ENCODE measurements at places on chromosomes 5 and 9.

- DNase-seq, result no peak
These were observed 3.6 kb upstream of the GPR151 start for GRCh38 chr5:146519554-146519953.

GRCh38 chr9:136996361-136997292, at the start of gene CLIC3:
CLIC3 (minus strand) TSS chr9:136996568; CDS start chr9:136996543, 25 bp downstream.
- no peak for DNase-seq

DNA sequence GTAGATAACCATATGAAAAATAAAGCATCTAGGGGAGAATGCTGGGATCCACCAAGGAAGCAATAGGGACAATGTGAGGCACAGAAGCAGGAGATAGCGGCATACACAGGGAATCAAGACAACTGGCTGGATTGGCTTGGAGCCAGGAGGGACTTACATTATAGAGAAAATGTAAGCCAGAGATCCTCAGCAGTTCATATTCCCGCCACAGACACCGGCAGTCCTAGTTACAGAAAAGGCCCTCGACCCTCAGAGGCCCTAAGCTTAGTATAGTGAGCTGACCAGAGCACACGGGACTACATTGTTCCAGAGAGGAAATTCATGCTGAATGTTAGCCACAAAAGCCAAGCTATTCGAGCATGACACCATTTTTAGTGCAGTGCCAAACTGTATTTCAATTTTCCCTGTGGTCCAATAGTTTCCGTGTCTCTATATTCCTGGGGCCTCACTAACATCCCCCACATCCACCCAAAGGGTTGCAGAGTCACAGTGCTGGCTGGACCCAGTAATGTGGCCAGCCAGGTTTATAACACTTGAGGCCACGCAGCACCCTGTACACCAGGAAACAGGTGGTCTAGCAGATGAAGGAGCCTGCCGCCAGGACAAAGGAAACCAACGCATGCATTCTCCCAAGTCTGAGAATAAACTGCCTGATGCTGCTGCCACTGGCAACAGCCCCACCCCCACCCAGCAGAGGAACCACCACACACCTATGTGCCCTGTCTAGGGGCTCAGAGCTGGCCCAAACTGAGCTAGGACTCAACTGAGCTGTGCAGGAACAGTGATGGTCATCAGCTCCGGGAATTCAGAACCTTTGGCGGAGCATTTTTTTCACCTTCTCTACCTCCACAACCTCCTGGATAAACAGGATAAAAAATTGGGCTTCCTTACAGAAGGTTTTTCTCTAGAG, 693.2 kb upstream of the CHD1 start:
- no peak for DNase-seq

DNA sequence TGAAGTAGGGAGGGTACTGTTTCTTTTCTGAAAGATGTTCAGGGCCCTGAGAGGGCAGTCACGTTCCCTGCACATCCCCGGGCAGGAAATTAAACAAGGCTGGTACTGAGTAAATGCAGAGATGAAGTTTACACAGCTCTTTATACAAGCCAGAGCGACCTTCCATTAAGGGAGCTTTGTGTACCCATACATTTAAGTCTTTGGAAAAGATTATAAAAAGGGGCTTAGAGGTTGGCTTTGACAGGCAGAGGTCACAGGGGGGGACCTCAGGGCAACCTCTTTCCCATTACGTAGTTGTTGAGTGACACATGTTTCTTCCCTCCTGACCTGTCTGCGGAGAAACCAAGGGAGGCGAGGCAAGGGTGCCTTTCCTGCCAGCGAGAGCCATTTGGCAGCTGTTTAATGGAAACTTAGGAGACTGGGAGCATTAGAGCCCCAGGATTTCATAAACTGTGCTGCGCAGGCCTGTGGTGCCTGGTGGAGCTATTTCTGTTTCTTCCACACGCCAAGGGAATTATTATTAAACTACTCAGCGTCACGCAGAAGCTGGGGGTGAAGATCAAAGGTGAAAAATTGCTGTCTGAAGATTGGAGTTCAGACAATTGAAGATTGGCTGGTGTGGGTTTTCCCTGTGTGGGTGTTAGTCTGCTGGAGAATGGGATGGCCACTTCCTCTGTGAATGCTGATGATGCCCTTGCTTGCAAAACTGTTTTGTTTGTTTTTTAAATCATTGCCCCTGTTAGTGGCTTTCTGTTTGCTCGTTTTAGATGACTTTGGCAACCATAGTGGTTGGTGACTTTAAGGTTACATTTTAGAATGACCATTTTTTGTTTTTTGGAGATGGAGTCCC, 3.2 kb upstream of the SMIM32 start:
- no peak for DNase-seq

DNA sequence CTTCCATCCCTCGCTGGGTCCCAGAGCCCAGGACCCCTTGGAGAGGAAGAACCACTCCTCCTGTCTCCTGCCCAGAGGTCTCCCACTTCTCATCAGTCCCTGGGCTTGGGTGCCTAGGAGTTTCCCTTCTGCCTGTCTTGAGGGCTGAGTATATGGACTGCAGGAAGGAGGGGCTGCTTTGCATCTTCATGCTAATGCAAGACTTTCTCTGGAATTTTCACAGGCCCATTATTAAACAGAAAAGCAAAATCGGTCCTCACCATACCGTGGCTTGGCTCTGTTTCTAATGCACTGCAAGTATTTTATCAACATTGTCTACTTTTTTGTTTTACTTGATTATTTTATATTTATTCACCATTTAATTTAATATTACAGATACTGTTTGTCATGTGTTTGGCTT, 34.5 kb downstream of the TRIO start:
- no peak for DNase-seq

DNA sequence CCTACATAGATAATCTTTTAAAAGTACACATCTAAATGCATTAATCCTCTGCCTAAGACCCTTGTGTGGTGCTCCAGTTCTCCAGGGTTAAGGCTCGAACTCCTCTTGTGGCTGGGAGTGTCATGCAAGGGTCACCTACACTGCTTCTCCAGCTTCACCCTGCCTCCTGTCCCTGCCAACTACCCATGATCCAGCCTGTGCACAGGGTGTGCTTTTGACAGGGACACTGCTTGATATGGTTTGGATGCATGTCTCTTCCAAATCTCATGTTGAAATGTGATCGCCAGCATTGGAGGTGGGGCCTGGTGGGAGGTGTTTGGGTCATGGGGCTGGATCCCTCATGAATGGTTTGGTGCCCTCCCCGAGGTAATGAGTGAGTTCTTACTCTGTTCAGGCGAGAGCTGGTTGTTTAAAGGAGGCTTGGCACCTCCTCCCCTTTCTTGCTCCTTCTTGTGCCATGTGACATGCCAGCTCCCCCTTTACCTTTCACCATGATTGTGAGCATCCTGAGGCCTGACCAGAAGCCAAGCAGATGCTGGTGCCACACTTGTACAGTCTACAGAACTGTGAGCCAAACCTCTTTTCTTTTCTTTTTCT, 48.5 kb downstream of the SLC22A5 start:
- DNase-seq, result no peak

GRCh38 chr9:12965303-12965702, 190.5 kb downstream of the LURAP1L start:
- no peak for DNase-seq

- DNase-seq, result no peak
These were observed 252.5 kb upstream of the GAS1 start for GRCh38 chr9:87199782-87200181.

DNA sequence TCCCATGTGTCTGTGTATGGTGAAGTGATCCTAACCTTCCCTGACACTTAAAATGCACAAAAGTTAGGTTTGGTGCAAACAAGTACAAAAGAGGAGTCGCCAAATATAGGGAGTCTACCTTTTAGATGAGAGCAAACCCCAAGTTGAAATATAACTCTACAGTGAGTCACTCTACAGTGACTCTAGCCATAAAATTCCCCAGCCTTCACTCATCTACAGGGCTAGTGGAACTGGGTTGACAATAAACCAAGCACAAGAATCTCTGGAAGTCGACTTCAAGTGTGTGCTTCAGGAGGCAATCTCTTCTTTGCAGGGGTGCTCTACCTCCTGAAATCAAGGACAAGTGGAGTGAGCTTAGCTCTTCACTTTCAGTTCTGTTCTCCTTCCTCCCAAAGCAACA, 3.3 kb downstream of the SHISAL2B start:
- no peak for DNase-seq

DNA sequence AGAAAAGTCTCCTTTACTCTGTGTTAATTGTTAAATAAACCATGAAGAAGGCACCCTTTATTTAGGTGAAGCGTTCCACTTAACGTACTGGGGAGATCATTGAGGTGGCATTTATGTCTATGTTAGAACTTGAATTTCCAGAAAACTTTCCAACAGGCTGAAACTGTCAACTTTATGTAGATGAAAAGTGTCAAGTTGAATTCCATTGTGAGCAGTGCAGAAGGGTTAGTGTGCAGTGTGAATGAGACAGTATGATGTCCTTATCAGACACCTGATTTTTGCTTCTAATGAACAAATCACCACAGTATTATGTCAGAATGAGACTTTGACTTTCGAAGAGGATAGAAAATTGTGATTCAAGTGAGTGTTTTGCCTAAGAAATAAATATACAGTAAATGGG, 761.6 kb upstream of the SEMA6A start:
- DNase-seq, result no peak

- DNase-seq, result no peak
These were observed 320.4 kb upstream of the CCNH start for GRCh38 chr5:87732875-87733768.

- no peak for DNase-seq
These were observed 103.5 kb upstream of the DPYSL3 start for GRCh38 chr5:147613359-147613758.

GRCh38 chr9:7367726-7368125, 431.9 kb downstream of the DMAC1 start:
- DNase-seq, result no peak

- no peak for DNase-seq
These were observed 13.3 kb upstream of the LPCAT1 start for GRCh38 chr5:1536871-1537602.

DNA sequence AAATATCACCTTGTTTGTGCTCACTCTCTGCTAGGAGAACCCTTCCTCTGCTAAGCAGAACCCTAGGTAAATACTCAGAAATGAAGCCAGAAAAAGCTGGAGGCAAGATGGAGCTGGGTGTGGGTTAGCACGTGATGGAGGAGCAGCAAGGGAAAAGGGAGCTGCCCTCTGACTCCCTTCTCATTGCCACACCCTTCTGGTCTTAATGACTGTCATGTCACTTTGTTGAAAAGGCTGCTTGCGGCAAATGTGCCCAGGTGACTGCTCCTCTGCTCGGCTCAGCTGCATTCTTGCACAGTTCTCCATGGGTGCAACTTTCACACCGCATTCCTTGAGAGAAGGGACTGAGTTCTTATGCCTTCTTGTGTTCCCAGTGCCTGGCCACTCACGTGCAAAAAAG, 36.4 kb upstream of the TBC1D2 start:
- DNase-seq, result no peak

DNA sequence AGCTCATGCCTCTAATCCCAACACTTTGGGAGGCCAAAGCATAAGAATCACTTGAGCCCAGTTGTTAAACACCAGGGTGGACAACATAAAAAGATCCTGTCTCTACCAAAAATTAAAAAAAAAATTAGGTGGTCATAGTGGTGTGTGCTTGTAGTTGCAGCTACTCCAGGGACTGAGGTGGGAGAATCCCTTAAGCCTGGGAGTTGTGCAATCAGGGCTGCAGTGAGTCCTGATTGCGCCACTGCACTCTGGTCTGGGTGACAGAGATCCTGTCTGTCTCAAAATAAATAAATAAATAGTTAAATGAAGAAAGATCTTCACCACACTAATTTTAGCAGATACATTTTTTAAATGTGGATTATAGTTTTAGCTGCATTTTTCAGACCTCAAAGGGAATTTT, 433.2 kb downstream of the MAT2B start:
- no peak for DNase-seq

DNA sequence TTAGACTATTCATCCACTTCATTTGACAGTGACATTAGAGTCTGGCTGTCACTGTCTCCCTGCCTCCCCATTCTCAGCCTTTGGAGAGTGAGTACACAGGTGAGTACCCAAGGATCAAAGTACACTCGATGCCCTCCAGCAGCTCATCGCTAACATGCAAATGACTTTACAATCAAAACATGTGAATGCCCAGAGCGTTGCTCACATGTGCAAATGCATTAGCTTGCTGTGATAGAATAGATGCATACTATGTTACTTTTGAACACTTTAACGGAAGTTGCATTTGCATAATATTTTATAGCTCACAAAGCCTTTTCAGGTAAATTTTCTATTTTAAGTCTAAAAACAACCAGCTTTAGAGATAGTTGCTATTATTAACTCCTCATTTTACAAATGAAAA, 107.6 kb downstream of the SYK start:
- DNase-seq, result no peak

DNA sequence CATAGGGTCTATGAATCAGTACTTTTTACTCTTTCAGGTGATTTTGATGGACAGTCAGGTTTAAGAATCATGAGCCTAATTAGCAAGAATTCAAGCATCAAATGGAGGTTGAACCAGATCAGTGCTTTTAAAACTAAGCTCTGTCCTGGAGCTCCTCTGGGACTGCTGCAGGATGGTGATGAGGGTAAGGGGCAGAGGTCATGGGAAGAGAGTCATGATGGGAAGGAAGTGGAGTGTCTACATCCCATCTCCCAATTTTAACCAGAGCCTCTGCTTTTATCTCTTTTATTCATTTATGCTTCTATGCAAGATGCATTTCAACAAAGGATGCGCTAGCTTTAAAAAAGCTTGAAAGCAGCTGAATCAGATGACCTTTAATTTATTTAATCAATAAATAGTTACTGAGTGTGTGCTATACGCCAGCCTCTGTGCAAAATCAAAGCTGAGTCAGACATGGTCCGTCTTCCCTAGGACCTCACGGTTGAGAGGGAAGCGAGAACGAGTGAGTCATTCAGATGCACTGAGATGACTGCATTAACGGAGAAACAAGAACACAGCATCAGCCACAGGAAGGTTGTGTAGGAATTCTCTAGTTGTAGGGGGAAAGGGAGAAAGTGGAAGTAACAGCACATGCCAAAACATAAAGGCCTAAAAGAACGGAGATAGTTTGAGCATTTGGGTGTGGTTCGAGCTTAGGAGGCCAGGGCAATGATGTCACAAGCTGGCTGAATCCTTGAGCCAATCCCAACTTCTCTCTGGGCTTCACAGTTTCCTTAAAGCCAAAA, 441.6 kb upstream of the BRINP1 start:
- DNase-seq, result no peak

DNA sequence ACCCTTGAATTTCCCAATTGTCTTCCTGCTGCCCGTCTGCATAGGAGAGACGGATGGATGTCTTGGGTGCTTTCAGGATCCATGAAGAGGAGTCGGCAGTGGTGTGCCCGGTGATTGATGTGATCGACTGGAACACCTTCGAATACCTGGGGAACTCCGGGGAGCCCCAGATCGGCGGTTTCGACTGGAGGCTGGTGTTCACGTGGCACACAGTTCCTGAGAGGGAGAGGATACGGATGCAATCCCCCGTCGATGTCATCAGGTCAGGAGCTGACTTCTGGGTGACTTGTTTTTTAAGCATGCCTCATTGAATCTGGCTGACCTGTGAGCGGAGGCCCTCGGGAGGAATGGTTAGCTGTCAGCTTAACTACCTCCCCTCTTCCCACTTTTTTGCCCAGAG, 24.2 kb downstream of the GALNT12 start:
- DNase-seq, result no peak

GRCh38 chr5:53037141-53037859, 48.1 kb downstream of the ITGA2 start:
- DNase-seq, result no peak

GRCh38 chr5:149675610-149676201, 54.4 kb upstream of the PPARGC1B start:
- DNase-seq, result no peak

GRCh38 chr5:151781201-151781600, 9.4 kb downstream of the G3BP1 start:
- DNase-seq, result no peak
